ENCODE measurements at places on chromosomes 5 and 9.

GRCh38 chr5:78549043-78549442 lies 99.5 kb downstream of the LHFPL2 start:
- no peak for DNase-seq

DNA sequence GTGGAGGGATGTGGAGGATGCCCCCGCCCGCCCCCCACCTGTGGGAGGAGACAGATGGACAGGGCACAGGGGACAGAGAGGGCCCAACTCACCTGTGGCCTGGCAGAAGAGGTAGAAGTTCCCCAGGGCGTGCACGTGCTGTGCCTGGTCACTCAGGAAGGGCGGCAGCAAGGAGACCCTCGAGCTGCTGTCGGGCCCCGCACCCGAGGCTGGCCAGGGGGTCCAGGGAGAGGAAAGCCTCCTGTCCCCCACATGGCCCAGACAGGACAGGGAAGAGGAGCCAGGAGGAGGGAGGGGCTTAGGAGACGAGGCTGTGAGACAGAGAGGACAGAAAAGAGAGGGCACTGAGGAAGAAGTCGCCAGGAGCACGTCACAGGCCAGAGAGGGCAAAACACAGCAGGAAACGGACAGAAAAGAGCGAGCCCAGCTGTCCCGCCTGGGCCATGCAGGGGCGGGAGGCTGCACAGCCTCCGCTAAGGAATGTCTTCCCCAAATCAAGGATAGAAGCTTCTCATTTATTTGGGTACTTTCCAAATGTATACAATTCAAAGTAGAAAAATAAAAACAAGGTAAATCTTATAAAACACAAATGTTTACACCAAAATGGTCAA lies 58.5 kb downstream of the SECISBP2 start:
- DNase-seq, result no peak

DNA sequence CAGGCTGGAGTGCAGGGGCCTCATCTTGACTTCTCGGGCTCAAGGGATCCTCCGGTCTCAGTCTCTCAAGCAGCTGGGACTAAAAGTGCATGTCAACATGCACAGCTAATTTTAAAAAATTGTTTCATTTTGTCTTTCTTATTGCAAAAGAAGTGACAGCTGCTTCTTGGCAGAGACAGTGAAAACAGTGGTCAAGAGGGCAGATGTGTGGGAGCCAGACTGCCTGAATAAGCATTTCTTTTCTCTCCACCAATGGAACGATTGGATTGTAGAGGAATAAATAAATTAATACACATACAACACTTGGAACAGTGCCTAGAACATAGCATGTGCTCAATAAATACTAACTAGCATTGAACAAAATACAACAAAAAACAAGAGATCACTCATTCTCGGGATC lies 27.4 kb upstream of the KIF4B start:
- DNase-seq, result no peak

DNA sequence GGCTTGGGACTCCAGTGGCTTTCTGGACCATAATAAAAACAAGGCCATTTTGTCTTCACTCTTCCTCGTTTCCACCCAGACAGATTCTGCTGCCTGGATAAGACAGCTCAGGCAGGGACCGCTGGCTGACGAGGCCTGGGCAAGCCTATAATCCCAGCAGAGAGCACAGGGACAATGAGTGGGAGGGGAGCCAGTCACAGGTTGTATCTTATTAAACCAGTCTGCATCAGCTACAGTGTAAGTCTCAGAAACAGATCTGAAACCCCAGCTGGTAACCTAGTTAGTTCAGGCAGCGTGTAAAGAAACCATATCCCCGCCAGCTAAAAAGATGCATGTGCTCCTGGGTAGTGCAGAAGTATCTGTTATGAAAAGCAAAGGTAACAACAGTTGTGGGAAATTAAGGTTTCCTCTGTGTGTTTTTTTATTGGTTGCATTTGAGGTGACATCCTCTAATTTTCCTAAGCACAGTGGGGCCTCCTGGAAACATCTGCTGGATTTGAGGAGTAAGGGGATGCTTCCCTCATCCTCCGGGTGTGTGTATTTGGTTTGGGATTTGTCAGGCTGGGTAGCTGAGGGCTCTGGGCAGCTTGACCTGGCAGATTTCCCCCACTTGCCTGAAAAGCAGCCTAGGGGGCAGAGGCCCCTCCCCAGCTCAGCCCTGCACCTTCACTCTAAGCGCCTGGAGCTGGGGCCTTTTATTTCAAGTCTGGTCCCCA lies 15.2 kb upstream of the TAL2 start:
- DNase-seq, result no peak

DNA sequence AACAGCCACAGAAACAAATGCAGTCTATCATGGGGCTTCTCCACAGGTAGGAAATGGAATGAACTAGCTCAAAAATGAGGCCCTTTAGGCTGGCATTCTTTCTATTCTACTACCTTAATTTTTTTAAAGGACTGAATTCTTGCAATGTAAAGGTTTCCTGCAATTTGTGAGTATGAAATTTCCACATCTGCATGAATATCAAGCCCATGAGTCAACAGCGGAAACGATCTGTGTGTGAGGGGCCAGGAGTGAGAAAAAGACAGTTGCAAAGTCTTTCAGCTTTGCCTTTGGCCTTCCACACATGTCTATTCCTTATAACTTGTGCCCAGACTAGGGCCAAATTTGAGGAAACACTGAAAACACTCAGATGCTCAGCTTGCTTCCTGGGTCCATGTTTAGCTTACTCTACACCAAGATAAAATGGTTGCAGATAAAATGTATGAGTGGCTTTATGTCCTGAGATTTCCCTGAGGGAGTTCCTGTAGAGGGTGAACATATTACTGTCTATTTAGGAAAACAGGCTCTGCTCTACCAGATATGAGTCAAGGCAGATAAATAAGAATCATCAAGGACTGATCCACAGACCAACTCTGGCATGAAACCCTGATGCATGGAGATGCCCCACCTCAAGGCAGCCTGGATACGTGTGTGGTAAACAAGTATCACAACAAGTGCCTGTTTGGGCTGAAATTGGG lies 46.5 kb downstream of the RETREG1 start:
- no peak for DNase-seq

GRCh38 chr9:113587471-113588031 lies 124.0 kb downstream of the RGS3 start:
- no peak for DNase-seq

GRCh38 chr5:9781275-9781674 lies 151.1 kb upstream of the TAS2R1 start:
- DNase-seq, result no peak

GRCh38 chr9:3850098-3850497 lies 324.3 kb upstream of the RFX3 start:
- no peak for DNase-seq

- no peak for DNase-seq
These were observed 53.7 kb upstream of the FAM120A start for GRCh38 chr9:93397661-93398373.

- DNase-seq, result no peak
These were observed 142.5 kb upstream of the RETREG1 start for GRCh38 chr5:16759147-16759773.

All from GOT3 (cell line).